ENCODE measurements at places on chromosomes 12 and 14. TPM values are rescaled to one million over a fixed set of nuclear protein-coding genes. Genes with fewer than 3 reads are reported as not detected.

- no peak overlapping the region for H3K4me3 ChIP-seq
- H3K4me1 ChIP-seq: no peaks in the 10 kb centered on the region
- no peak for DNase-seq
- H3K36me3 ChIP-seq: no peaks in the 10 kb centered on the region
- no peak overlapping the region for H3K27ac ChIP-seq
Observed at GRCh38 chr12:43158126-43158525, 393.9 kb downstream of the ADAMTS20 start.

DNA sequence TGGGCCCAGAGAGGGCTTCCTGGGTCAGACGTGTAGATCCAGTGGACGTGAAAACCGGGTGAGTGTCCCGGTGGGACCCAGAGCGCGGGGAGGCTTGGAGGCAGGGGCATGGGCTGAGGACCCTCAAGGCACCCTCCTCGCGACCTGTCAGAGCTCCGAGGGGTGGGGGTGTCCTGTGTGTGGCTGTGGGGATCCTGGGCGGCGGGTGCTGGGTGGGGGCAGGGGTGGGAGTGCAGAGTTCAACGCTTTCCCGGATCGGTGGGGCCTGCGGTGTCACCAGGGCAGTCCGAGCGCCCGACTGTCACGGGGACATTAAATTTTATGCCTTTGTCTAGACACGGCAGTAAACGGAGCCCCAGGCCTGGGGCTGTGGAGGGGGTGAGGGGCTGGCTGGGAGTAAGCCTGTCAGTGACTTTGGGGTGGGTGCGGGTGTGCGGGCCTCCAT lies 1.0 kb downstream of the TMEM121 start:
- no peaks in the 10 kb centered on the region for H3K27me3 ChIP-seq
- no peaks in the 10 kb centered on the region for H3K36me3 ChIP-seq
- H3K27ac ChIP-seq: no peak overlapping the region
- no peaks in the 10 kb centered on the region for H3K4me1 ChIP-seq

DNA sequence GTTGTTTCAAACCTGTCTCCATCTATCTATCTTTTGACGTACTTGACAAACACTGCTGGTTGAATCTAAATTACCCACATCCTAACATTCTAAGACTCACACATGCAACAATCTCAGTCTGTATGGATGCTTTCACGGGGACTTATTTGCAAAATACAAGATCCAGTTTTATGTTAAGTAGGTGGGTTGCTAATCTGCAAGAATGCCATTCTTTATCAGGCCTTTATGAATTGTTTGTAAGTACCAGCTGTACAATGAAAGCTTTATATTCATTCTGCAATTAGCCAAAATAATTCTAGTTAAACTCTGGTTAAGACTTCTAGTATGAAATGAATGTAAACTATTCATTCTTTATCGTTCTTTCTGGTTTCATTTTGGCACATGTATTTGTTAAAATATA lies 135.1 kb downstream of the NAV3 start:
- no peak overlapping the region for H3K27ac ChIP-seq
- H3K4me3 ChIP-seq: no peak overlapping the region
- H3K27me3 ChIP-seq: no peaks in the 10 kb centered on the region
- no peak for DNase-seq
- H3K4me1 ChIP-seq: no peaks in the 10 kb centered on the region

LRP1-AS gene
- total RNA-seq: not detected

COCH gene
- 1.3 TPM for total RNA-seq

Data from Panc1 (cell line).